ENCODE measurements at places on chromosomes 11 and 22.

- DNase-seq, result no peak
Observed at GRCh38 chr11:27757953-27758352, 57.7 kb upstream of the BDNF start.

DNA sequence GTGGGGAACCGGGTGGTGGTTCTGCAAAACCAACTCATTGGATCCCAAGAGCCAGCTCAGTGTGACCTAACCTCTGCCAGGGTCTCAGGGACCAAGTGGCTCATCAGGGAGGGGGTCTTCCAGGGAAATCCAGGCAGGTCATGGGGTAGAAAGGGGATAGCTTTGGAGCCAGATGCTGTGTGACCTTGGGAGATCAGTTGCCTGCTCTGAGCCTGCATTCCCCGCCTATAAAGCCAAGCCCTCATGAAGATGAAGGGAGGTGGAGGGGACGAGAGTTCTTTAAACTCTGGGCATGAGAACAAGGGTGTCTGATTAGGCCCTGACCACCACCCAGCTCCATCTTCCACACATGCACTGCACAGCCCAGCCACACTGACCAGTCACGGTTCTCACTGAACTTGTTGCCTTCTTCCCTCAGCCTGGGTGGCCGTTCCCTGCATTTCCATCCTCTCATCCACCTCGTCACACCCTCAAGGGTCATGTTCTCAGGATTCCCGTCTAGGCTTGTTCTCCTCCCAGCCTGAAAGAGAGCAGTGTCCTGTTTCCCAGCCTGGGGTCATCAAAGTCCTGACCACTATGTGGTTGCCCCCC, 475.5 kb downstream of the TBC1D22A start:
- no peak for DNase-seq

GRCh38 chr11:86021377-86021776, 47.5 kb downstream of the PICALM start:
- no peak for DNase-seq

- no peak for DNase-seq
Observed at GRCh38 chr22:36852056-36852973, 8.5 kb upstream of the NCF4 start.

GRCh38 chr11:70660059-70660888, 261.9 kb downstream of the CTTN start:
- no peak for DNase-seq

GRCh38 chr11:121253951-121254350, 38.6 kb upstream of the SC5D start:
- DNase-seq, result no peak

DNA sequence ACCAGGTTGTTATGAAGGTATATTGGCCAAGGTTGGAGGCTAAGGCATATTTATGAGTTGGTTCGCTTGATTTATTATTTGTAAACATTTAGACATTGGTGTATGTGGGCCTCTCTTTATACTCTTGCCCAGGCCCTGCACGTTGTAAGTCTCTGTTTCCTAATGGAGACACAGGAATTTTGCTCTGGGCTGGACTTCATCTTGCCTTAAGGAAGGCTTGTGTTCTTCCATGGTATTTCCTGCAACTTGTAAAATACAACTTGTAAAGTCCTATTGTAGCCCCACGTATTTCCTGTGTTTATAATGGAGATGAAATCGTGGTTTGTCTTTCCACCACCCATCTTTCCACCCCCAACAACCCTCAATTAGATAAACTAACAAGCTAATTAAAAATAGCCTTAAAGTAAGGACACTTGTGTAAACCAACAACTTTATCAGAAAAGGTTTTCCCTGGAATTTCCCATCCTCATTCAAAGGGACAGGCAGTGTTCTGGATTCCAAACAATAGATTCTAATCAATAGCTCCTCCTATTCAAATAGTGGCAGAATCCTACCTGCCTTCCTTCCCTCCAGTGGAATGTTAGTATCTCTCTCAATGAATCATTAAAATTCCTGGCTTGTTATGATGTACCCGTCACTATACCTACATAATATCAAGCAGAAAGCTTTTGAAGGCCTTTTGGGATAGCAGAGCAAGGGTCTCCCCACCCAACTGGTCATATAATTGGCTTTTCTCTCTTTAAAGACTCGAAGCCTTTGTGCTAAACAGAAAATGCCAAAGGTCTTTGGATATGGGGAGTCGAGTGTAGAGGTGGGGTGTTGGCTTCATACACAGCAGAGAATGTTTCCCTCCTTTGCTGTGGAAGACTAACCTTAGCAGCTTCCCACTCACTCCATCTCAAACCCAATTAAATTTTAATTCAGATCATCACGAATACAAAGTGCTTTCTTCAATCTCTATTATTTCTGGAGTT, 77.1 kb downstream of the UBASH3B start:
- no peak for DNase-seq

DNA sequence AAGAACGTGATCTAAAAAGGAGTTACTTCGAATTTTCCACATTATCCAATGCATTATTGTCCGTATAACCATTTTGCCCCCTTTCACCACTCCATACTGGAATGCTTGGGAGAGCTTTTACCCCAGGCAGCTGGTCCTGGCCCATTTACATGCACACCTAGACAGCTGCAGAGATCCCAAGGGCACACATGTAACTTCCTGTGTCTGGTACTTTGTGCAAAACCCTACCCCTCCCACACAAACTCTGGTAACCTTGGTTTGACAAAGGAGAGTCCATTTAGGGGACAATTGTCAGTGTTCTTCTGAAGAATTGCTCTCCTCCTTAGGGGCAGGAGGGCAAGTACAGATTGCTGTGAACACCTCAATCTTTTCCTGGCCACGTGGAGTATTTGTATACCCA, 57.3 kb upstream of the SORL1 start:
- no peak for DNase-seq

DNA sequence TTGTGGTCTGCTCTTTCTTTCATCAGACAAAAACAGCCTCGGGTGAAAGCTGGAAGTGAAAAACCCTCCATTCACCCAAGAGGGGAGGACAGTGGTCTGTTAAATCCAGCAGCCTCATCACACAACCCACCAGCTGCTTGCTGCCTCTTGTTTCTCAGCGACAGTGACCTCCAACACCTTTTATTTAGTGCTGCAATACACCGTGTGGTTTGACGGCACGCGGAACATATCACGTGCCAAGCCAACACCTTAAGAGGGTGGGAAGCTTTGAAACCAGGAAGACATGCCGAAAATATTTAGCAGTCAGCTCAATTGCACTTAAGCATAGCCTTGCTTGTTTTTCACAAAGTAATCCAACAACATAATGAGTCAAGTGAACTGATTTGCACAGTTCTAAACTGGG, 39.8 kb upstream of the POGLUT3 start:
- no peak for DNase-seq

GRCh38 chr22:38317995-38318715, 922 bp upstream of the CSNK1E start:
- no peak for DNase-seq
